ENCODE measurements at places on chromosomes 3 and 15.

- no peak for DNase-seq
Observed at GRCh38 chr3:188421151-188421821, 267.3 kb downstream of the LPP start.

DNA sequence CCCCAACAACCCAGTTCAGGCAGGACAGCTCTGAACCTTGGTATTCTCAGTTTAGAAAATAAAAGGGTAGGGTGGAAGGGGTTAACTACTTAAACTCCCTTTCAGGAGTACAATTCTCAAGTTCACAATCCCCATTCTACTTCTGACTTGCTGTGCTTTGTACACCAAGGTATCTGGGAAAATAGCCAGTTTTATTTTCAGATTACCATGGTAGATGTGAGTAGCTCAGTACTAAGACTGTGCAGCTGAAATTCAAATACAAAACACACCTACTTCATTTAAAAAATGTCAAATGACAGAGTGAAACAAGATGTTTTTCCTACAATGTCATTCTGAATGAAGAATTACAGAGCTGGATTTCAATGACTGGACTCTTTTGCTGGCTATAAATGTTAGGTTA, 27.4 kb downstream of the SLC7A14 start:
- DNase-seq: no peak

DNA sequence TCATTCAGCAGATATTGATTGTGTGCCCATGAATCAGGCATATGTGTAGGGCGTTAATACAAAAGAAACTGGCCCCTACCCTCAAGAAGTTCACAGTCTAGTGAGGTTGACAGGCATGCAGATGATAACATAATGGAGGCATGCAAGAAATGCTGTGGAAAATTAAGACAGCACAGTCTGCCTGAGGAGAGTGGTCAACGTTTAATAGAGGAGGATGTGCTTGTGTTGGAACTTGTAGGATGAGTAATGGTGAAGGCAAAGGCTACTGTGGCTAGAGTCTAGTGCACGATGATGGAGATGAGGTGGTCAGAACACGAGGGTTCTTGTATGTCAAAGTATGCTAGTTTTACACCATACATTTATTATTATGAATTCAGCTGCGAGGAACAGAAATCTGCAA, 295.7 kb downstream of the SOX2 start:
- no peak for DNase-seq

GRCh38 chr3:149077628-149078027, 8.7 kb downstream of the HLTF start:
- no peak for DNase-seq

GRCh38 chr15:76310475-76311099, 682 bp downstream of the ETFA start:
- no peak for DNase-seq

- no peak for DNase-seq
Observed at GRCh38 chr15:39417366-39418134, 163.3 kb upstream of the THBS1 start.

GRCh38 chr3:50708620-50709019, 33.9 kb downstream of the DOCK3 start:
- DNase-seq: no peak

DNA sequence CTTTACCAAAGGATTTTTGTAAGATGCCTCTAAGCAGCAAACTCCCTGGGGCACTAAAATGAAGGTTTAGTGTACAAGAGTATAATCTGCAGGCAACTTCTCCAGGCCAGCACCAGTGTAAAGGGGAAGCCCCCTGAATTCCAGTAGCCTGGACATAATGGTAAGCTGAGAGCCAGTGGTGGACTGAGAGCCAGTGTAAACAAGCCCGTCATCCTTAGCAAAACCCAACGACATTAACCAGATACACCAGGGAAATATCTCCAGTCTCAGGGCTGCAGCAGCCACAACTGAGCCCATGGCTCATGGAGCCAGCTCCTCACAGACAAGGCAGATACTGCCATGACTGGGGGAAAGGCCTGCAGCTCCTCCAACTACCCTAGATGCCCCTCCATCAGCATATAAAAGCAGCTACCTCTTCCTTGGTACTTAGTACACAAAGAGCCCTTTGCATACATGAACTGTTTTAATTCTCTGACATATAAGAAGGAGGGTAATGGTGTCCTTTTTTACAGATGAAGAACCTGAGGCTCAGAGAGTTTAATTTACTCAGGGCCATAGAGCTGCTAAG, 21.7 kb downstream of the PARP16 start:
- DNase-seq: no peak

GRCh38 chr3:150761831-150762661, 923 bp downstream of the SIAH2 start:
- peak; percentile 50 for DNase-seq

- DNase-seq: no peak
Observed at GRCh38 chr3:59115364-59116232, 65.8 kb upstream of the CFAP20DC start.

DNA sequence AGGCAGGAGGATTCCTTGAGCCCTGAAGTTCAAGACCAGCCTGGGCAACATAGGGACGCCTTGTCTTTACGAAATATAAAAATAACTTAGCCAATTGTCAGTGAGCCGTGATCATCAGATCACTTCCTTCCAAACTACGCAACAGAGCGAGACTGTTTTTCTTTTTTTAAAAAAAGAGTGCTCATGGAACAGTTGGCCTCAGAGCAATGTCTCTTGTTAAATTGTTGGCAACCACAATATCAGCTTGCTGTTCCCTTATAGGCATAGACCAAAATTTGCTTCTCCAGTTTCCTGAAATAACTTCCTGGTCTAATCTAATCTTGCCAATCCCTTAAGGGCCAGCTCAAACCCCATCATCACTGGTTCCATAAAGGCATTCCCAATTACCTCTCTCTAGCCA, 93.3 kb upstream of the SLC4A7 start:
- no peak for DNase-seq

GRCh38 chr15:45254405-45254804, 2.4 kb downstream of the SLC28A2 start:
- DNase-seq: no peak

- DNase-seq: no peak
Observed at GRCh38 chr3:123672429-123673146, 87.7 kb upstream of the HACD2 start.

GRCh38 chr15:75064846-75065245, 41.5 kb downstream of the PPCDC start:
- no peak for DNase-seq

DNA sequence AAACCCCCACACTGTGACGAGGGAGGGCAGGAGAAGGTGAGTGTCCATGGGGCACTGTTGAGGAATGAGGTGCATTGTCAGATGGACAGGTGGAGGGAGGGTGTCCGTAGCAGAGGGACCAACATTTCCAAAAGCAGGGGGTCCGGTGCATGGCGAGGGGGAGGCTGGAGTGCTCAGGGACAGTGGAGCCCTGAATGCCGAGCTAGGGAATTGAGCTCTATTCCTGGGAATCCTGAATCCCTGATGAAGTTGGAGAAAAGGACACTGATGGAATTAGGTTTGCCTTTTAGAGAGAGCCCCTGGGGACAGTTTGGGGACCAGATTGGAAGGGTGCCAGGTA, 7.9 kb upstream of the ANPEP start:
- DNase-seq: no peak

DNA sequence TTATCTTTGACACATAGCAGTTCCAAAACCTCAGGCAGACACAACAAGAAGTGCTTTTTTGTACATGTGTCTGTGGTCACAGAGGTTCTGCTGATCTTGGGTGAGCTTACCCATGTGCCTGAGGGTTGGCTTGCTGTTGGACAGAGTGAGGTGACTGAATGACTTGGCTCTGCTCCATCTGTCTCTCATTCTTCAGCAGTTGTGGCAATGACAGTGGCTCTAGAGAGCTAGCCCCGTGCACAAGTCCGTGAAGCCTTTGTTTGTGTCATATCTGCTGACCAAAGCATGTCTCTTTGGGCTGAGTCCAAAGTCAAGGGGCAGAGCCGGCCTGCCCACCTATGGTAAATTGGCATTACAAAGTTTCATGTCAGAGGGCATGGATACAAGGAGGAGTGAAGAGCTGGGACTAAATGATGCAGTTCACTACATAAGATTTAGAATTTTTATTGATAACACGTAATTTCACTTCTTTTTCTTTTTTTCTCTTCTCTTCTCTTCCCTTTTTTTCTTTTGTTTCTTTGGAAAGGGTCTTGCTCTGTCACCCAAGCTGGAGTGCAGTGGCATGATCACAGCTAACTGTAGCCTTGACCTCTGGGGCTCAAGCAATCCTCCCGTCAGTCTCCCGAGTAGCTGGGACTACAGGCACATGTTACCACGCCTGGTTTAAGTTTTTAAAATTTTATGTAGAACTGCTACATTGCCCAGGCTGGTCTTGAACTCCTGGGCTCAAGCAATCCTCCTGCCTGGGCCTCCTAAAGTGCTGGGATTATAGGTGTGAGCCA, 77.9 kb downstream of the ITPR1 start:
- DNase-seq: no peak

GRCh38 chr15:74552773-74553441, 11.9 kb downstream of the ARID3B start:
- no peak for DNase-seq

DNA sequence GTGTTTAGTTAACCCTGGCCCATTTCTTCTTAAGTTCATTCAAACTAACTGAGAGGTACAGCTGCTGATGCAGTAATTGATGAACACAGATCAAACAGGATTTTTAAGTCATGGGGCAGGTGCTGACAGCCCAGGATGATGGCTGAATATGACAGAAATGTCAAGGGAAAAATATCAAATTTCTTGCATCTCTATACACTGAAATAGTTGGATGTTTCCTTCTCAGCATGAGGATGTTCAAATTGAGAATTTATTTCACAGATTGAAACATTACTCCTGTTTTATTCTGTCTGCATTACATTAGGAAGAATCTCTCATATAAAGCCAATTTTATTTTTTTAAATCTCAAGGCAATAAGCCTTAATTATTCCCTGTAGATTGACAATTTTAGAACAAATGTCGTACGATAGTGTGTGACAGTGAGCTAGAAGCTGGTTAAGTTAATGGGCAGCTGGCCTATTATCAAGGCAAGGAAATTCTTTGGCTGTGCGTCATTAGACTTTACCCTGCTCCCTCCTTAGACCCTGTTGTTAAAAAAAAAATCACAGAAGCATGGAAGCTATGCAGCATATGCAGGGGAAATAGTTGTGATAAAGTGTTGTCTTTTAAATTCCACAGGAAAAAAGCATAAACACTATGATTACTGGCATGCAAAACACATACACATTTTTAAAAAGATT, 183.8 kb upstream of the KCNMB2 start:
- no peak for DNase-seq

DNA sequence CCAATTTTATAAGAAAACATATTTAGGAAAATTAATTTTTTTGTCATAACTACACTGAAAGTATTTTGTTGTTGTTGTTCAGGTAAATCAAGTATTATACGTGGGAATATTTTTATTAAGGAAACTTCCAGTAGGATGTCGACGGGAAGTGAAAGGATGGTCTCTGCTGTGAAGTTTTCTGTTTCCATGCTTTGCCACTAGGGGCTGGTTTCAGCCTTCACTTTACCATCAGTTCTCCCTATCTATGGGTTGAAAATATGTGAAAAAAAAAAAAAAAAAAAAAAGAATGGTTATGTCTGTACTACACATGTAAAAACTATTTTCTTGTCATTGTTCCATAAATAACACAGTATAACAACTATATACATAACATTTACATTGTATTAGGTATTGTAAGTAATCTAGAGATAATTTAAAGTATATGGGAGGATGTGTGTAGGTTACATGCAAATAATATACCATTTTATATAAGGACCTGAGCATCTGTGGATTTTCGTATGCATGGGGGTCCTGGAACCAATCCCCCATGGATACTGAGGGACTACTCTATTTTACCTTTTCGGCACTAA, 136.7 kb downstream of the SMAD6 start:
- DNase-seq: no peak

- DNase-seq: no peak
Observed at GRCh38 chr3:50531201-50531600, 27.8 kb upstream of the CACNA2D2 start.

DNA sequence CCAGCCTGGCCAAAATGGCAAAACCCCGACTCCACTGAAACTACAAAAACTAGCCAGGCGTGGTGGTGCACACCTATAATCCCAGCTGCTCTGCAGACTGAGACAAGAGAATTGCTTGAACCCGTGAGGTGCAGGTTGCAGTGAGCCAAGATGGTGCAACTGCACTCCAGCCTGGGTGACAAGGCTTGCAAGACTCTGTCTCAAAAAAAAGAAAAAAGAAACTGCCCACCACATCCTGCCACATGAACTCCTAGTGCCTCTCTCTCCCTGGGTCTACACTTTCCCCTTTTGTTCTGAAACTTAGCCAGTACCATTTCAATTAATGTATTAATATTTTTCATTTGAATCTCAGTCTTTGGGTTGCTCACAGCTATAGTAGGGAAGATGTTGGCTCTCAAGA, 192.2 kb upstream of the MME start:
- DNase-seq: no peak

DNA sequence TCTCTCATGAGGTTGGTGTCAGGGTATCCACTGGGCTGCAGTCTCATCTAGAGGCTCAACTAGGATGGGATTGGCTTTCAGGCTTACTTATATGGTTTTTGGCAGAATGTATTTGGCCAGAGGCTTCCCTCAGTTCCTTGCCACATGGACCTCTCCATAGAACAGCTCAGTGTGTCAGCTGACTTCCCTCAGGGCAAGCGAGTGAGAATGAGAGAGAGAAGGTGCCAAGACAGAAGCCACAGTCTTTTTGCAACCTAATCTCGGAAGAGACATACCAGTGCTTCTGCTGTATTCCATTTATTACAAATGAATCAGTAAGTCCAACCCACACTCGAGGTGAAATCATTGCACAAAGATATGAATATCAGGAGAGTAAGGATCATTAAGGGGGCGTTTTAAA, 129.2 kb downstream of the CCNL1 start:
- DNase-seq: no peak

DNA sequence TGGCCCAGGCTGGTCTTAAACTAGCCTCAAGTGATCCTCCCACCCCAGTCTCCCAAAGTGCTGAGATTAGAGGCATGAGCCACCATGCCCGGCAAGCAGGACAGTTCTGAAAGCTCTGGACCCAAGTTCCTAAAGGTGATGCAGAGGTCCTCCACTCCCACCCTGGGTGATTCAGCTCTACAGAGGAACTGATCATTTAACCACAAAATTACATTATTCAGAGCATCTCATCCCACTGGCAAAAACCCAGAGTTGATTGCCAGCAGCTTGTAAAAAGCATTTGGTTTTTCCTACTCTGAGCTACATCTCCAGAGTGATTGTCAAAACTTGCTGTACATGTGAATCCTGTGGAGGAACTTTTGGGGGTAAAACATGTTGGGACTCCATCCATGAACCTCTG, 60.2 kb downstream of the SLTM start:
- no peak for DNase-seq

Data from activated naive CD4-positive, alpha-beta T cell treated with Interleukin-2 at 50 U/mL for 16 hours (primary cell).